Type B pancreatic cell (in vitro differentiated cells): ENCODE measurements at places on chromosomes 16 and 17.

- no peak for DNase-seq
Measured at GRCh38 chr16:62816971-62817519, 780.8 kb upstream of the CDH8 start.

GRCh38 chr17:45282683-45283644 is 21.1 kb upstream of the SPATA32 start:
- no peak for DNase-seq

DNA sequence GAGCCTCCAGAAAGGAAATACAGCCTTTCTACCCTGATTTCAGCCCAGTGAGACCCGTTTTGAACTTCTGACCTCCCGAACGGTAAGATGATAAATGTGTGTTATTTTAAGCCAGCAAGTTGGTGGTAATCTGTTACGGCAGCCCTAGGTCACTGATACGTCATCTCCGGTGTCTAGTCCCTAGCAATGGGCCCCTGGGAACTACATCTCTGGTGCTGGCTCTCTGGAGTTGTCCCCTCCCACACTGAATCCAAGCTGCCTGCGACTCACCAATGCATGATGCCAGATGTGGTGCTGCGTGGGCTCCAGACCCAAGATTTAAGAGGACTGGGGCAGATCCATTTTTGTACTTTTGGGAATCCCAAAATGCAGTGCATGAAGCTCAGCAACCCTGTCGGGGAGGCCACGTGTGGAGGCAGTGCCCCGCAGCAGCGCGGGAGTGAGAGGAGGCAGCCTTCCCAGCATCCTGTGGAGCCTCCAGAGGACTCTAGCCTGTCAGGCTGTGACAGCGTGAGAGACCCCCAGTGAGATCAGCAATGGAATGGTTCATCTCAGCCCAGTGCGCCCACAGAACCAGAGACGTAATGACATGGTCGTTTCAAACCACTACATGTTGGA is 43.6 kb upstream of the USP7 start:
- DNase-seq = no peak

DNA sequence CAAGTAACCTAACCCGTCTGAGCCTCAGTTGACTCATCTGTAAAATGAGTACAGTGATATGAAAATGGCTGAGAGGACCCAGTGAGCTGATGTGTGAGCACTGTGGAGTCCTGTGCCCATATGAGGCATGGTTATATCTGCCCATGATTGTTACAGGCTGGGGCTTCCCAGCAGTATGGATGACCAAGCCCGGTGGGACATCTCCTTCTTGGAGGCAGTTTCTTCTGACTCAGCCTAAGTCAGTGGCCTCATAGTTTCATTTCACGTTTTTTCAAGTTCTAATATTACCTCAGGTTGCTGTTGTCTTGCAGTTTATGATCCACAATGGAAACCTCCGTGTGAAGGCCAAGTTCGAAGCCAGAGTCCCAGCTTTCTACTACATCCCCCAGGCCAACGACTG is 4.8 kb downstream of the ADAP2 start:
- no peak for DNase-seq

GRCh38 chr16:1959269-1960039 is at the start of gene NDUFB10:
Gene NDUFB10 (plus strand): TSS chr16:1959538. CDS start chr16:1959625, 87 bp downstream.
- peak; percentile 94 for DNase-seq

- DNase-seq = no peak
Measured at GRCh38 chr17:77527836-77528505, 387.2 kb downstream of the SEC14L1 start.

GRCh38 chr17:75872434-75873351 is 5.7 kb downstream of the TRIM47 start:
- DNase-seq = no peak

DNA sequence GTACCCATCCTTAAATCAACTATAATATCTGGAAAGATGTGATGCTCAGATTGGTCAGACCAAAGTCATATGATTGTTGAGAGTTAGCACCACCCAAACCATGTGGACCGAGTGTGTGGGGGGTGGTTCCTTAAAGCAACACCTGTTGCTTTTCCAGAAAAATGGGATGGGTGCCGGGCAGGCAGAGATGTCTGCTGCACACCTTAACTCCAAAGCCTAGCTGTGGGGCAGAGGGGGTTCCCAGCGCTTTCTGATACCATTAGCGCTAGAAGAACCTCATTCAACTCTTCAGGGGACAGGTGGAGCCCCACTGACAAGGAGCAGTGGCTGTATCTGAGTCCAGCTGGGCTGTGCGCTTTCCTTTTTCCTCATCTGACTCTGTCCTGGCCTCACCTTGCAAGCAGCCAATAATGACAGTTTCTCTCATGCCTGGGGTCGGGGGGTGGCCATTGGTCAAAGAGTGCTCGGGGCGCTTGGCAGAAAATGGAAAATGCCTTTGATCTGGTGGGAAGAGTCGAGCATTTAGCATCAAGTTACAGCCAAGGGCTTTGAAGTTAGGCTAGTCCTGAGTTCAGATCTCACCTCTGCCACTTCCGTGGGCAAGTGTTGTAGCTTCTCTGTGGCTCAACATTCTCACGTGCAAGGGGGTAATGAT is 82.6 kb downstream of the IRX3 start:
- no peak for DNase-seq

DNA sequence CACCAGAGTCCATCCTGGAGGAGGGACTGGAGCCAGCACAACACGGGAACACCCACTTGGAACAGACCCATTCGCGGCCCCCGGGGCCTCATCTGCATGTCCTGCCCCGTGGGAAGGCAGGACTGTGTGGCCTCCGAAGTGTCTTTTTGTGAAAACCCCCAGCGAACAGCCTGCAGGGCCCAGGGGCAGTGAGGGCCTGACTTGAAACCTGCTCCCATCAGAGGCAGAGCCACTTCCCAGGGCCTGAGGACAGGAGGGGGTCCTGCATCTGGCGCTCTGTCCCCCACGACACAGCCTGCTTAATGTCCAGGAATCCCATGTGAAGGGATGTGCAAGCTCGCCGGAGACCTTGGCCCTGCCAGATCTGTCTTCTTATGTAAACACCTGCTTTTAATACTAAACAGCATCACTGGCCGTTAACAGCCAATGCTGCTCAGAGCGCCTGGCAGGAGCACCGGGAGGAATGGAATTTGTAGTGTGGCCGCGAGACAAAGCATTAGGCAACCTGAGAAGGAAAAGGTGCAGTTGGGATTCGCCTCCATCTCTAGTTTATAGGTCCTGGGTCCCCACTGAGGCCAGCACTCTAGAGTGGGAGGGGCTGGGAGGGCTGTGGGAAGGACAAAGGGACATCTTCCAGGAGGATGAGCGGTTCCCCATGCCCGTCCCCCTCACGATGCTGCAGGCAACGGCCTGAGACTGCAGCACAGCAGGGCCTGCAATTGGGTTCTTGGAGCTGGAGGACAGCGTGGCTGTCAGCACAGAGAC is 9.6 kb upstream of the EVPL start:
- no peak for DNase-seq

GRCh38 chr17:46121841-46122485 is 71.3 kb downstream of the KANSL1 start:
- DNase-seq = no peak

- DNase-seq = no peak
Measured at GRCh38 chr17:32496395-32497073, 9.7 kb downstream of the CDK5R1 start.

DNA sequence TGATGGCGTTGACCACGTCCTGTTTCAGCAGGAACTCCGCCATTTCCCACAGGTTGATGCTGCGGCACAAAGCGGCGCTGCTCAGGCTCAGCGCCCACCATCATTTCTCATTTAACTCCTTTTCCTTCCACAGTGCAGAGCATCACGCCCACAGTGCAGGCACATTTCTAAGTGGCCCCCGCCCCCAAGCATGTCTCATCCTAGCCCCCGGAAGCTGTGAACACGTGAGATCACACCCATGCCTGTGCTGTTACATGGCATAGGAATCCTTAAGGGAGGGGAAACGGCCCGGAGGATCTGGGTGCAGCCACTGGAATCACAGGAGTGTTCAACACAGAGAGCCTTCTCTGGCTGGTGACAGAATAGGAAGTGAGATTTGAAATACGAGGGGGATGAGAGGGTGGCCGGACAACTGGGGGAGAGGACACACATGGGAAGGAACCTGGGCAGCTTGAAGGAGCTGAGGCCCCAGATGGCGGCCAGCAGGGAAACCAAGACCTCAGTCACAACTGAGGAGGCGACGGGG is 4.7 kb downstream of the NAGPA start:
- no peak for DNase-seq

DNA sequence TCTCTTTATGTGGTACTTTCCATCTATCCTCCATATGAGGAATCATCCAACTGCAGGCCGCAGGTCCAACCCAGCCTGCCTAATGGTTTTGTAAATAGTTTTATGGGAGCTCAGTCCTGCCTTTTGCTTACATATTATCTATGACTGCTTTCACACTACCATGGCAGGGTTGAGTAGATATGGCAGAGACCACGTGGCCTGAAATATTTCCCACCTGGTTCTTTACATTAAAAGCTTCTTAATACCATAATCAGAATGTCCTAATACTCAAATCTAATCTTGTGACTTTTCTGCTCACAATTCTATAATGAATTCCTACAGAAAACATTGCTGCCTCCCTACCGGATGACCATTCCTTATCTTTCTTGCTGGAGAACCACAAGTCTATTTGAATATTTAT is 71.7 kb downstream of the SHCBP1 start:
- DNase-seq = no peak

GRCh38 chr17:4304417-4305027 is 40.7 kb upstream of the ANKFY1 start:
- no peak for DNase-seq

- DNase-seq = no peak
Measured at GRCh38 chr17:40097931-40098845, 2.2 kb downstream of the NR1D1 start.

- no peak for DNase-seq
Measured at GRCh38 chr16:30535106-30535776, 583 bp upstream of the ZNF747 start.

GRCh38 chr17:1108765-1109605 is 70.8 kb downstream of the ABR start:
- no peak for DNase-seq

- no peak for DNase-seq
Measured at GRCh38 chr16:28038409-28038808, 25.1 kb downstream of the GSG1L start.

GRCh38 chr16:81713295-81713772 is 65.8 kb upstream of the PLCG2 start:
- no peak for DNase-seq

DNA sequence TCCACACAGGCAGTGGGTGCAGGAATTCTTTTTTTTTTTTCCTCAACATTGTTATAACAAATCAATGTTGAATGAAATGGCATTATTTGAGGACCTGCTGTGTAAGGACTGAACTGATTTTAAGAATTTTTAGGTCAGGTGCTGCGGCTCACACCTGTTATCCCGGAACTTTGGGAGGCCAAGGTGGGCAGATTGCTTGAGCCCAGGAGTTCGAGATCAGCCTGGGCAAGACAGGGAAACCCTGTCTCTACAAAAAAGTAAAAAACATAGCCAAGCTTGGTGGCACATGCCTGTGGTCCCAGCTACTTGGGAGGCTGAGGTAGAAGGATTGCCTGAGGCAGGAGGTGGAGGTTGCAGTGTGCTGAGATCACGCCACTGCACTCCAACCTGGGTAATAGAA is 12.4 kb downstream of the MPRIP start:
- DNase-seq = peak; percentile 13

DNA sequence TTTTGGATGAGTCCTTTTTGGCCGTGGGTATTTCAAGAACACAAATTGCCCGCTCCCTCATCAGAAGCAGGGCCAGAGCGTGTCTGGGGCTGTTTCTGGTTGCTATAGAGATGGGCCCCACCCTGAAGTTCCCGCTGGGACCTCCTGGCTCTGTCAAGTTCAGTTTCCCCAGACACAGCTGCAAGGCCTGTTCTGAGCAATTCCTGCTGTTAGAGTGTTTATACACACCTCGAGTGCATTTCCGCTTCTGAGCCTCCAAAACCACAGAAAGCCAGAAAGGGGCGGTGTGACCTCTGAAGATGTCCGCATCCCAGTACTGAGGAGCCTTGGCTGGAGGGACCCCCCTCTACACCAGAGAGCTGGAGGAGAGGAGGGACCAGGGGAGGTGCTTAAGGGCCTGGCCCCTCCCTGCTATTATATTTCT is 9.3 kb upstream of the WBP2 start:
- DNase-seq = no peak

GRCh38 chr16:85360323-85361277 is 248.3 kb upstream of the CIBAR2 start:
- no peak for DNase-seq

DNA sequence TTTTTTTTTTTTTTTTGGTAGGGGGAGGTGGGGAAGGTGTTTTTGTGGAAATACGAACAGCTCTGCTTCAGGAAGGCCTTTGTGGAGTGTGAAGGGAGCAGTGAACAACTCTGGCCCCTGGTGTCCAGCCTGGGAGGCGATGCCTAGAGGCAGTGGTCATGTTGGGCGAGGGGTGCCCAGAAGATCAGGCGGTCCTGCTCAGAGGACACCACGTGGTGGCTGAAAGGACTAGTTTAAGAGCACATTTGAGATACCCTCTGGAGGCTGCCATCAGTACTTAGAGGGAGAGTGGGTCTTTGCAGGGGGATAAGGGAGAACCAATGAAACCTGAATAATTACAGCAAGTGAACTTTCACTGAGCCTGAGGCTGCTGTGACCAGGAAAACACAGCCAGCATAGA is 40.1 kb upstream of the RHOT1 start:
- DNase-seq = no peak

DNA sequence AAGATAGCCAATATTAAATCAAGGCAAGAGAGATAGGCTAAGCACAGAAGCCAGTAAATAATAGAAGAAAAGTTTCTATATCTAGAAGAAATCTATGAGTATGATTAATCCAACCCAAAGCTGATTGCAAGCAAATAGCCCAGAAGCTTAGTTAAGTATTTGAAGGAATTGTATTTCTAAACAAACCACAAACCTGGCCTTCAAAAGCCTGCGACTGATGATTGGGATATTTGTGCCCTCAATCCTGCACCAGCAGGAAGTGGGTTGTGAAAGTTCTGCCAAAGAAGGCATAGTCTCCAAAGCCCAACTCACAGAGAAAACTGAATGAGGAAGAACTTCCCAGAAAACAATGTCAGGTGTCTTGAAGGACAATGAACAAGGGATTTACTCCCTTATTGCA is 114.5 kb upstream of the C17orf78 start:
- no peak for DNase-seq

GRCh38 chr17:80615376-80615775 is 70.7 kb downstream of the RPTOR start:
- DNase-seq = no peak

GRCh38 chr16:47887496-47887895 is 268.3 kb downstream of the ABCC12 start:
- no peak for DNase-seq

- no peak for DNase-seq
Measured at GRCh38 chr17:44604768-44605485, 47.6 kb downstream of the FZD2 start.

- DNase-seq = no peak
Measured at GRCh38 chr17:4940555-4941318, 669 bp downstream of the RNF167 start.

DNA sequence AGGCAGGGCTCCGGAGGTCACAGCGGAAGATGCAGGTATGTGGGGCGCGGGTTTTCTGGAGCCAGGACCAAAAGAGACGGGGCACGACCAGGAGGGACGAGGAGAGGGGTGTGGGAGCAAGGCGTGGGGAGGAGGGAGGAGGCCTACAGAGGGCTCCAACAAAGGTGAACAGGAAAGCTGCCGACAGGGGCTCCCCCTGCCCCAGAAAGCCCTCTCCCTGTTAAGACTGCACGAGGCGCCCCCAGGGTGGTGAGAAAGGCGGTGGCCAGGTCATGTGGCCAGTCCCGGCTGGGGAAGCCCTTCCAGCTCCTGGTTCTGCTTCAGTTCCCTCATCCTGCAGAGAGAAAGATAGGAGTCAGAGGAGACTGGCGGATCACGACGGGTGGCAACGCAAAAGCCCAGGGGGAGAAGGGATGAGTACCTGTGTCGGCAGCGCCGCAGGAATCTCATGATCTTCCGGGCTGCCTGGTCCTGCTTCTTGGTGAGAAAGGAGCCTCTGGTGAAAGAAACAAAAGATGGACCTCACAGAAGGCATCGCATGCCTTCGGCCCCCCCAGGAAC is 949 bp upstream of the SPAG7 start:
- no peak for DNase-seq
